Activated CD8-positive, alpha-beta memory T cell treated with anti-CD3 and anti-CD28 coated beads for 48 hours (primary cell): ENCODE measurements at places on chromosomes 2 and 18.

DNA sequence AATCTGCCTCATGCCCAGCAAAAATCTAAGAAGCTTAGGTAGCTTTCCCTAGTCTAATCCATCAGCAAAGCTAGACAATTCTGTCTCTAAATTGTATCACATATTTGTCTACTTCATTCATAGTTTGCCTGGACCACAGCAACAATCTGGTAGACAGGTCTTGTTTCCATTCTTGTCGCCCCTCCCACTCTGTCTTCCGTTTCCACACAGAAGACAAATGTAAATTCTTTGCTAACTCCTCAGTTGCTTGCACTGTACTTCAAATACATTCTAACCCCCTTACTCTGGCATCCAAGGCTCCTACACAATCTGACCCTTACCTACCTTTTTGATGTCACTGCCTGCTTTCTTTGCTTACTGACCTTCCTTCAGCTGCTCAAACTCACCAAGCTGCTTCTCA is 40.1 kb downstream of the THUMPD2 start:
- no peak for DNase-seq

- DNase-seq = no peak
These were observed 49.6 kb upstream of the ZNF638 start for GRCh38 chr2:71281950-71282349.

DNA sequence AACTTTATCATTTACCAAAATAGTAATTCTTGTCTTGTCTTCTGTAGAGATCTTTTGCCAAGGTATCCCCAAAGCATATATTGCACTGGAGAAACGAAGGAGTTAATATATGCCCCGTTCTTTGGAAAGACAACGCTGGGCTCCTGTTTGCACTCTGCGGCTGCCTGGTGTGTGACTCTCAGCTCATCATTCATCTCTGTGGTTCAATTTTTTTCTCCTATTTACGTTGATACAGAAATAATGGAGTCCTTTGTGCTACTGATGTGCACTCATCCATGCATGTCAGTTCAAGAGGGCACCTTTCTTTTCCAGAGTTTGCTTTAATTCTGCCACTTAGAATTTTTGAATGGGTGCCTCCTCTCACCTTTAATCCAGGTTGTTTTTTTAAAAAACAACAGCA is 655.5 kb downstream of the DCDC2C start:
- no peak for DNase-seq

DNA sequence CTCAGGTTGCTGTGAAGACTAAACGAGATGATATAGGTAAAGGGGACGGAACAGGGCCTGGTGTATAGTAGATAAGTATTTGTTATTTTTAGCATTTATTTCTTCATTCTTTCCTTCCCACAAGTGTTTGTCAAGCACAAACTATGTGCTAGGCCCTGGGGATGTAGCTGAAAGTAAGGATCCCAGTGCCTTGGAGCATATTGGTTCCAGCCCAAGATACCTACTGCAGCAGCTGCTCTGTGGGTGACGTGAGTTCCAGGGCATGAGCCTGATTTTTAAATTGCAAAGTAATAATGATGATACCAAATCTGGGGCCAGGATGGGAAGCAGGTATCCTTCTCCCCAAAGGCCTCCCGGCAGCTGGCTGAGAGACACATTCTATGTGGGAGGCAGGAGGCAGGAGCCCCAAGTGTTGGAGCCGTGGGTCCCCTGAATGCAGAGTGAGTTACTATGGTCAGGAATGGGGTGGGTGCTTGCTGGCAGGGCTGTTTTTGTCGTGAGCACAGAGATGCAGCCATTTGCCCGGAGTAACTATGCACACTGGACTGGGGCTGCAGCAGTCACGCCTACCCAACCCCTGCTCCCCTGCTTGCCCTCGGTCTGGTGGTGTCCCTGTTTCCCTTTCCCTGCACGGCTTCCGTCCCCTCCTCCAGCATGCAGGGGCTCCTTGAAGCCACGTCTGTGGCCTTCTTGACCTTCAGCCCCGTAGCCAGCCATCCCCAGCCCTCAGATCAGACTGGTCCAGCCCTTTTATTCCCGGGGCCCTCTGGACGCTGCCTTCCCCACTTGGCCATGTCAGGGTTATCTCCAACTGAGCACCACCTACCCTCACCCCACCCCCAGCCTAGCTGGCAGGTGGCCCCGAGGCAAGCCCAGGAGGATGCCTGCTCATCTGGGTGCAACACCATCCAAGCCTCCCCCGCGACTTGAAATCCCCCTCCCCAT is 52.4 kb downstream of the INHBB start:
- no peak for DNase-seq

GRCh38 chr2:49032126-49032525 is 122.2 kb downstream of the FSHR start:
- DNase-seq = no peak

- DNase-seq = no peak
These were observed 15.4 kb downstream of the PPM1B start for GRCh38 chr2:44184106-44184505.

- DNase-seq = no peak
These were observed 4.5 kb downstream of the SCLY start for GRCh38 chr2:238065071-238065846.

GRCh38 chr2:134372141-134372540 is 118.3 kb downstream of the MGAT5 start:
- DNase-seq = no peak

DNA sequence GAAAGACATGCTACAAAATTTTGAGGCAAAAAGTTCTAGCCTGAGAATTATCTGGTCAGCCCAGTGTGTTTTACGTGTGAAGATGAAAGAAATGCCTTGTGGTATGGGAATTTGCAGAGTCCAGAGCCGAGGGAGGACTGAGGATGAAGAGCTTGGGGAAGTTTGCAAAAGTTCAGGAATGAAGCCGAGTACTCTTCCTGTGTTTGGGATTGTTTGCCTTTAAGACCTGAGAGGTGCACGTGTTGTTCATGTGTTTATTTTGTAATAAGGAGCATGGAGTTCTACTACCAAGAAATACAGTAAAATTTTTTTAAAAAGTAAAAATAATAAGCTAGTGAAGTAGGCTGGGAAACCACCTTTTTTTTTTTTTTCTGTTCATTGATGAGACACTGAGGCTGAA is 14.8 kb downstream of the SETBP1 start:
- DNase-seq = no peak

DNA sequence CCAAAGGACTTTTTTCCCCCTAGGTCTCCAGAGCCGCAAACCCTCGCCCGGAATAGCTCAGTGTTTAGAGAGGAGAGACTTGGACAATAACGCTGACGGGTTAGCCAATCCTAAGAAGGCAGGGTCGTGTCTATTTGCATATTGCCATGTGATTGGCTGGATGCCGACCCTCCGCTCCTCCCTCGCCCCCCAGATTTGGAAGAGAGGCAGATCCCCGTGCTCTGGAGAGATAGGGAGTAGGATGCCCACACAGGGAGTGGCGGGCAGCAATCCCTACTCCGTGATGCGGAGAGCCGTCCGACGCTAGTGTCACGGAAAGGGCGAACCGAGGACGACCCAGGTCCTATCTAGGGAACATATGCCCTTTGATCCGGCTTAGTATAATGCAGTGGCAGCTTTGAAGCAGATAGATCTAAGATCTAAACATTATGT is 1.4 kb downstream of the WNT6 start:
- no peak for DNase-seq

- no peak for DNase-seq
These were observed 43.0 kb downstream of the EMILIN2 start for GRCh38 chr18:2889761-2890192.

DNA sequence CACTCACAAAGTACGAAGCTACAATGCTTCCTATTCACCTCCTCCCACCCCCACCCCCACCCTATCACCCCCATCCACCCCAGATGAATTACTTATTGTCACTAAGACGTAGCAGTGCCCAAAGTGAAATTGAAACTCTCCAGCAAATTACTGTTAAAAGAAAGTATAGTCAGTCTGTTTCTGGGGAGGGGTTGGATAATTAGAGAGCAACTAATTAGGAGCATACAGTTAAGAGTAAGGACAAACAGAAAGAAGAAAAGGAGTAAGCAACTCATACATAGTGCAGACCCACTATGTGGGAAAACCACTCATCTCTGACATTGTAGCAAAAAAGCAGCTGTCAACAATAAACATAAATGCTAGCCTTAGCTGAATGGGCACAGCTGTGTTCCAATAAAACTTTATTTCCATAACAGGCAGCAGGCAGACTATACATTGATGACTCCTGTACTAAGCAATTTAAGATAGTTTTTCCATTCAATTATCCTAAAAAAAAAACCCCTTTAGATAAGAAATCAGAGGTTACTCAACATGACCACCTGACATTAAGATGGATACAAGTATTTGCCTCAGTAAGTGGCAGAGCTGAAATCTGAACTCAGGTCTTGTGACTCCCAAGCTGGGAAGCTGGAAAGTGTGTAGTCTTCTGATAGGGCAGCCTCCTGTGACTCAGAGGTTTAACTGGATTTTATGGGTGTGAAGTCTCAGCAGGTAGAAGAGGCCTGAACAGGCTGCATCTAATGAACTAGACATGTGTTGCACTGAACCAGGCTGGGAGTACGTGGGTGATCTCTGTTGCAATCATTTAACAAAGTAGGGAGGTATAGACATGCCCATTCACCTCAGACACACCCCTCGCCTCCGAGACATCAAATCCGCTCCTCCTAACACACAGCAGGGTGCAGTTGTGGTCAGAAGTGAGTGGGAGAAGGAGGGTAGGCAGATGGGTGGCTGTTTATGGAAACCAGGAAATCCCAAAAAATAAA is 171.8 kb upstream of the KLF7 start:
- DNase-seq = no peak

- no peak for DNase-seq
These were observed 51.6 kb upstream of the PTH2R start for GRCh38 chr2:208354964-208355381.

GRCh38 chr2:232327105-232328031 is 51.2 kb upstream of the ALPP start:
- DNase-seq = peak; percentile 57

- no peak for DNase-seq
These were observed 289.0 kb upstream of the TFPI start for GRCh38 chr2:187842978-187843847.

- DNase-seq = no peak
These were observed 181.3 kb downstream of the MBD5 start for GRCh38 chr2:148202237-148202636.

GRCh38 chr2:165390875-165391274 is 78.6 kb upstream of the CSRNP3 start:
- DNase-seq = no peak

- no peak for DNase-seq
These were observed 28.9 kb downstream of the MGAT5 start for GRCh38 chr2:134282629-134283400.

DNA sequence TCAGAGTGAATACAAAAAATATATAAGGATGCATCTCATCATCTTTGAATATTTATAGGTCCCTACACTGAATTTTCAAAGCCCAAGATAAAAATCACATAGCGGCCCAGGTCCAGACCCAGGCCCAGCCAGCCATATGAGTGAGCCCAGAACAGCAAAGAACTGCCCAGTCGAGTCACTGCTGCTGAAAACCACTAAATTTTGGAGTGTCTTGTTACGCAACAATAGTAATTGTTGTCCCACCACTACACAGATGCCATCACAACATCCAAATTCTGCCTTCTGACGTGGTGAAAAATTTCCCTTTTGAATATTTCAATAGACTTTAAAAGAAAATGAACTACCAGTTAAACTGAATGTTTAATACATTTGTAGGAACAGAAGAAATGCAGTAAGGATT is 5.7 kb downstream of the C18orf32 start:
- DNase-seq = no peak

GRCh38 chr2:97931118-97931857 is 64.5 kb downstream of the TMEM131 start:
- no peak for DNase-seq

- DNase-seq = no peak
These were observed 64.2 kb downstream of the CCDC150 start for GRCh38 chr2:196703695-196704094.

GRCh38 chr2:216404010-216404618 is 8.2 kb upstream of the SMARCAL1 start:
- peak; percentile 10 for DNase-seq

GRCh38 chr18:58721566-58722239 is 50.4 kb downstream of the MALT1 start:
- no peak for DNase-seq

GRCh38 chr18:29823671-29824070 is 1218.9 kb downstream of the DSC3 start:
- no peak for DNase-seq

DNA sequence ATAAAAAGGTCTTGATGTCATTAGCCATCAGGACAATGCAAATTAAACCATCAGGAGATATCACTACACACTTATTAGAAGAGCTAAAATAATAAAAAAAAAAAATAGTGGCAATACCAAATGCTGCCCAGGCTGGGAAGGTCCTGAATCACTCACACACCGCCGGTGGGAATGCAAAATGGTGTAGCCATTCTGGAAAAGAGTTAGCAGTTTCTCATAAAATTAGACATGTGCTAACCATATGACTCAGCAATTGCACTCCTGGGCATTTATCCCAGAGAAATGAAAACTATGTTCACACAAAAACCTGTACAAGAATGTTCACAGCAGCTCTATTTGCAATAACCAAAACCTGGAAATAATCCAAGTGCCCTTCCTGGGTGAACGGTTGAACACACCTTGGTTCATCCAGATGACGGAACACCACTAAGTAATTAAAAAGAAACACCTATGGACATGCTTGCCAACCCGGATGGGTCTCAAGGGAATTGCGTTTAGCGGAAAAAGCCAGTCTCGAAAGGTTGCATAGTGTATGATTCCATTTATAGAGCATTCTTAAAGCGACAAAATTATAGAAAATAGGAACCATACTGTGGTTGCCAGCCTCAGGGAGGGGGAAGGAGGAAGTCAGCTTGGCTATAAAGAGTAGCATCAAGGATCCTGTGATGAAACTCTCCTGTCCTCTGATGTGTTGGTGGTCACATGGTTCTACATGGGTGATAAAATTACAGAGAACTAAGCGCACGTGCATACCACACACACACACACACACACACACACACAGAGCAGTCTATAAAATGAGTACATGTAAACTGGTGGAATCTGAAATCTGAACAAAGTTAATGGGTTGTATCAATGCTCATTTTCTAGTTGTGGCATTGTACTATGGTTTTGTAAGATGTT is 4.6 kb downstream of the MBP start:
- DNase-seq = no peak

DNA sequence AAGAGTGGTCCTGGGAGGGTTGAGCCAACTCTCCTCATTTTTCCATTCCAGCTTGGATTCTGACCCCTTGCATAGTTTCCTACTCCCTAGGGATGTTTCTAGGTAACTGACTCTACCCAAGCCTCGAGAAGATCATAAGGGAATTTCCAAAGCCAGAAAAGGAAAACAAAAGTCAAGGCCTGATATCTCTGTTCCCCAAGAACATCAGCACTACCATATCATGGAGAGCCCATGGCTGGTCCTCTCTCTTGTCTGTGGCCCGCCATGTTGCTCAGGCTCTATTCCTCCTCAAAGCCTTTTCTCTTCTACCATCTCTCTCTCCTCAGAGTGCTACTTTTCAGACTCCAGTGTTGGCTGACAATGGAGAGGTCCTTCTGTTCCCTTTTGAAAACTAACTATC is 99.6 kb upstream of the KLF7 start:
- DNase-seq = no peak

- DNase-seq = no peak
These were observed 393.5 kb downstream of the ARHGAP15 start for GRCh38 chr2:143522699-143523098.

GRCh38 chr2:231384970-231385369 is 10.5 kb upstream of the B3GNT7 start:
- DNase-seq = no peak

- no peak for DNase-seq
These were observed 677.0 kb downstream of the RNF144A start for GRCh38 chr2:7594211-7594610.

- no peak for DNase-seq
These were observed 9.0 kb downstream of the MBP start for GRCh38 chr18:77123320-77124231.
